ENCODE measurements at places on chromosomes 4 and X.

GRCh38 chrX:37684426-37684825 lies 1.2 kb upstream of the XK start:
- no peak for DNase-seq

DNA sequence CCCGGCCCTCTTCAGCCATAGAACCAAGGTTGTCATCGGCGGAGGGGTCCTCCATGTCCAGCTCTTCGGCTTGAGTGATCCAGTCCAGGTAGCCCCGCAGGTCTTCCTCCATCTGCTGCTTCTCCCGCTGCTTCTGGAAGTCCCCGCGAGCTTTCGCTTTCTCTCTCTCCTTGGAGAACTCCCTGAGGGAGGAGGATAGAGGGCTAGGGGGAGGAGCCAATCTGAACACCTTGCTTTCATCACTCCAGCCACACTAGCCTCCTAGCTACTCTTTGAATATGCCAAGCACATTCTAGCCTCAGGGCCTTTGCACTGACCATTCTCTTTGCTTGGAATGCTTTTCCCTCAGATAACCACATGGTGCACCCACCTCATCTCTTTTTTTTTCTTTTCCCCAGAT lies 6.2 kb downstream of the CACNA1F start:
- DNase-seq, result no peak

- no peak for DNase-seq
These were observed 859.4 kb upstream of the FTHL17 start for GRCh38 chrX:31931225-31931624.

DNA sequence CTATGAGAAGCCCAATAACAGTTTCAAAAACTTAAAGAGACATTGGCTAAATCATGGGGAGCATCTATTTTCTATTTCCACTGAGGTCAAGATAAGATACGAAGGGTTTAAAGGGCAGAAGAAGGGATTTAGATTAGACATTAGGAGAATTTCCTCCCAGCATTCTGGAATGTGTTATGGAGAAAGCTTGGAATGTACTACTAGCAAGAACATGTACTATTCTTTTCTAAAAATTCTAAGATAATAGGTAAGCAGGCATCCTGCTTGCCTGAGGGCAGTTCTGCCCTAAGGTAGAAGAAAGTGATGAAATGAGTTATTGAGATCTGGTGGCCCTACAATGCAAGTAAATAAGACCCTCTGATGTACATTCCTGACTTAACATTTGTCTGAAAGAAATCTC lies 279.2 kb downstream of the NR3C2 start:
- no peak for DNase-seq

- no peak for DNase-seq
These were observed 52.4 kb downstream of the KLHL5 start for GRCh38 chr4:39114436-39114835.

- no peak for DNase-seq
These were observed 157.6 kb downstream of the ZNF518B start for GRCh38 chr4:10299601-10300000.

DNA sequence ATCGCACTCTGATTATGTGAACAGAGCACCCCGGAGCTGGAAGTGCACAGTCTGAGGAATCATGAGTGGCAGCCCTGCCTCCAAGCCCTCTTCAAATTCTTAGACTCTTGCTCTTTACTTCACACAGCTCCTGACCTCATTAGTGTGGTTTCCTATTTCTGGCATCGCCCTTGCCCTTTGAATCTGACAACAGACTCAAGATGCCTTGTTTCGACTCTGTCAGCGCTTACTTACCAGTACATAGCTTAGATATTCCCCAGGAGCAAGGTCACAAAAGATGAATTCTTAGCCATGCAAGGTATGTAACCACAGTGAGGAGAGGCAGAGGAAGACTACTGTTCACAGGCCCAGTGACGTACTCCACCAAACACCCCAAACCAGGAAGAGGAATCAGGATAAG lies 167.2 kb downstream of the KDR start:
- DNase-seq, result no peak

GRCh38 chr4:74320559-74321118 lies 12.4 kb downstream of the EPGN start:
- peak; percentile 7 for DNase-seq
